ENCODE measurements at places on chromosomes 7 and 10.
A peak's percentile ranks its signal among the peaks of the same experiment; 100 is the strongest.

DNA sequence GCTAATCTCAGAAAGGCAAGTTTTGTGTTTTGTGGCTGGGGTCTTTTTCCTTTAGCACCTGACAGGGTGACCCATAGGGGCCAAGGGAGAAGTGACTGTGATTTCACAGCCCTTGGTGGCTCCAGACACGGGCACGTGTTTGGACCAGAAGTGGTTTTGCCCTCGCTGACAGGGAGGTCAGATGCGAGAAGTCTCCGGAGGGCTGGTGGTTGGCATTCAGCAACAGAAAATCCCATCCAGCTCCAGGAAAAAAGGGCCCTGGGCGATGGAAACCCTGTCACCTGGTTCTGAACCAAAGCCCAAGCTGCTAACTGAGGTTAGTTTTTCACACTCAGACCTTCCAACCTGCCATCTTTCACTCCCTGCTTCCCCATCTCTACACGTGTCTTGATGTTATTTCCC lies 272.9 kb downstream of the TRIL start:
- no peak for DNase-seq
- peak overlapping the region; percentile 100 for H3K27ac ChIP-seq

GRCh38 chr7:87735360-87735759 lies 107.2 kb downstream of the RUNDC3B start:
- no peaks in the 10 kb centered on the region for H3K27me3 ChIP-seq
- H3K4me3 ChIP-seq = no peak overlapping the region
- DNase-seq = no peak
- H3K4me1 ChIP-seq = no peaks in the 10 kb centered on the region

- no peak overlapping the region for H3K27ac ChIP-seq
- H3K27me3 ChIP-seq = no peaks in the 10 kb centered on the region
Observed at GRCh38 chr10:74194545-74194944, 43.5 kb downstream of the ADK start.

DNA sequence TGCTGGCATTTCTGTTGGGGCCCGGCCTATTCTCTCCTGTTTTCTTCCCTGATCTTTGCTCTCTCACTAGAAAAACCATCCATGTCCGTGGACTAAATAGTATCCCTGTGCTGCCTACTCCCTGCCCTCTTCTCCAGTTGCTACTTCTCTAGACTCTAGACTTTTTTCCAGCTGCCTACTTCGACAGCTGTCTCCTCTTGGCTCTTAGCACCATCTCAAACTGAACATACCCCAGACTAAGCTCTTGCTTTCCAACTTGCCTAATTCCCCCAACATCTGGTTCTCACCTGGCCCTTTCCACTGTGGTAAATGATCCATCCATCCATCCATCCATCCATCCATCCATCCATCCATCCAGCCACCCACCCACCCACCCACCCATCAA lies 19.5 kb downstream of the ADCYAP1R1 start:
- H3K4me3 ChIP-seq = no peak overlapping the region
- peak overlapping the region; percentile 62 for H3K27ac ChIP-seq
- peaks cover 50% of the 10 kb centered on the region for H3K4me1 ChIP-seq
- H3K36me3 ChIP-seq = no peaks in the 10 kb centered on the region

GRCh38 chr10:7592627-7593026 lies 74.1 kb downstream of the ITIH5 start:
- peaks cover 11% of the 10 kb centered on the region for H3K4me1 ChIP-seq
- H3K27me3 ChIP-seq = no peaks in the 10 kb centered on the region
- DNase-seq = no peak
- no peak overlapping the region for H3K4me3 ChIP-seq
- H3K36me3 ChIP-seq = peaks cover 3% of the 10 kb centered on the region

GRCh38 chr7:3415861-3416312 lies 114.8 kb downstream of the SDK1 start:
- H3K27ac ChIP-seq = no peak overlapping the region
- no peaks in the 10 kb centered on the region for H3K27me3 ChIP-seq
- DNase-seq = no peak
- H3K4me1 ChIP-seq = no peaks in the 10 kb centered on the region
- H3K36me3 ChIP-seq = no peaks in the 10 kb centered on the region

- peak; percentile 90 for DNase-seq
- H3K36me3 ChIP-seq = no peaks in the 10 kb centered on the region
- no peak overlapping the region for H3K4me3 ChIP-seq
- H3K4me1 ChIP-seq = peaks cover 25% of the 10 kb centered on the region
- H3K27ac ChIP-seq = peak overlapping the region; percentile 84
Observed at GRCh38 chr10:72690071-72690755, 1.7 kb upstream of the MCU start.

DNA sequence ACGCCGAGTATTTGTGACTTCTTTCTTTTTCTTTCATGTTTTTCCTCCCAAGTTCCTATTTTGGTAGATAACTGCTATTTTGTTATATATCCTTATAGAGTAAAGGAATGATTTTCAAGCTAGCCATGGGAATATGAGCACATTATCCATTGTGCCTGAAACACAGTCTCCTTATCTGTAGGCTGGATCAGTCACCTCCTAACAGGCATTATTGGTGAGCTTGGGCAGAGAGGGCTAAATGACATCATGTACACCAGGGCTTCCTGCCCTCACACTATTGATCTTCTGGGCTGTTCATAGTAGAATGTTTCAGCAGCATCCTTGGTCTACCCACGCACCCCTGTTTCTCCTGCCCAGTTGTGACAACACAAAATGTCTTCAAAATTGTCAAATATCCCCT lies 88.1 kb upstream of the CTBP2 start:
- no peaks in the 10 kb centered on the region for H3K36me3 ChIP-seq
- H3K4me1 ChIP-seq = no peaks in the 10 kb centered on the region
- no peak overlapping the region for H3K27ac ChIP-seq
- no peak overlapping the region for H3K4me3 ChIP-seq

GRCh38 chr10:2306081-2306480 lies 568.8 kb upstream of the ADARB2 start:
- H3K4me3 ChIP-seq = no peak overlapping the region
- no peak for DNase-seq
- no peaks in the 10 kb centered on the region for H3K4me1 ChIP-seq

DNA sequence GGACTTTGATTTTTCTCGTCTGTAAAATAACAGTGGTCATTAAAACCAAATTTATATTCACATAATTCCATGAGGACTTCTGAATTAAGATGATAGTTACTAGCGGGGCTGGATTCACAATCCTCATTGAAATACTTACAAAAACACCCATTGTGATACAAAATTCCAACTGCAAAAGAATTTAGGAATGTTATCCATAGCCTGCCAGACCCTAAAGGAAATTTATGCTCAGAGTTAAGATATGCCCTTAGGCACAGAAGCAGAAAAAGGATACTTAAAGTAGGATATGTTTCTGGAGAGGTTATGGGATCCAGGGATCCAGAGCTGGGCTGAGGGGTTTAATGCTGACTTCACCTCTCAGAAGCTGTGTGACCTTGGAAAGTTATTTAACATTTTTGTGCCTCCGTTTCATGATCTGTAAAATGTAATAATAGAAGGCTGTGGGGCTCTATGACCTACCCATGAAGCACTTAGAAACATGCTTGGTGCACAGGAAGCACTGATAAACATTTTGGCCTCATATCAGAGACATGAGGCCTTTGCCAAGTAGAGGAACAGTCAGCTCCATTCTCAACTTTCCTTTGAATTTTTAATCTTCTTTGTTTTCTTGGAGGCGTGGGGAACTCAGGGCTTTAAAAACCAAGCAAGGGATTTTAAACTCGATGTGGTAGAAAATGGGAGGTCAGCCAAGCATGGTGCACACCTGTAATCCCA lies 744.7 kb downstream of the KCNMA1 start:
- no peak overlapping the region for H3K27ac ChIP-seq
- DNase-seq = peak; percentile 21
- H3K36me3 ChIP-seq = no peaks in the 10 kb centered on the region
- no peaks in the 10 kb centered on the region for H3K4me1 ChIP-seq
- no peaks in the 10 kb centered on the region for H3K27me3 ChIP-seq
- no peak overlapping the region for H3K4me3 ChIP-seq

- H3K4me1 ChIP-seq = peaks cover 10% of the 10 kb centered on the region
- H3K36me3 ChIP-seq = no peaks in the 10 kb centered on the region
- peaks cover 3% of the 10 kb centered on the region for H3K27me3 ChIP-seq
- DNase-seq = no peak
- no peak overlapping the region for H3K27ac ChIP-seq
Observed at GRCh38 chr7:101558742-101559325, 70.3 kb downstream of the MYL10 start.
